NCI-H1436 (cell line): ENCODE measurements at places on chromosomes 1 and 21.

DNA sequence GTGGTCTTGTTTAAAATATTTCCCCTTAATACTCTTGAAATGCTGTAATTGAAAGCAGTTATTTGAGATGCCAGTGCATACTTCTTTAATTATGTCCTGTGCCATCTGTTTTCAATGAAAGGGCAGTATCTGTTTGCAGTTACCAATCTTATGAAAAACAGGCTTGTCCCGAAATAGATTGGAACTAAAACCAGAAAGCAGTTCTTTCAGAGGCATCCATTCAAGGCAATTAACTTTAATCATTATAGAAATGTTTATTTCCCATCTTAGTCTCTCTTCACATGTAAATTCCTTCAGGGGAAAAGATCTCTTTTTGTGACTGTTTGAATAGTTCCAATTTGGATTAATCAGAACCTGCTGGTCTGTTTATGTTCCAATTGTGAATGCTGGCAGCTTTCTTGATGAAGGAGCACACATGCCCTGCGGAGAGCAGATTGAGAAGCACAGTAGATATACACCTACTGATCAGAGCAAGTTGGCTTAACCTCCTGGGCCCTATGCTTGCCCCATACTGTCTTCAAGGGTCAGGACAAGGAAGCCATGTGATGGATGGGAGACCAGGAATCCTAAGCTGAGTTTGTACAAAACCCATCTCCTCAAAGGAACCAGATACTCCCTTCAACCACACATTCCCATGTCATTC lies 41.6 kb upstream of the MROH9 start:
- DNase-seq: no peak

DNA sequence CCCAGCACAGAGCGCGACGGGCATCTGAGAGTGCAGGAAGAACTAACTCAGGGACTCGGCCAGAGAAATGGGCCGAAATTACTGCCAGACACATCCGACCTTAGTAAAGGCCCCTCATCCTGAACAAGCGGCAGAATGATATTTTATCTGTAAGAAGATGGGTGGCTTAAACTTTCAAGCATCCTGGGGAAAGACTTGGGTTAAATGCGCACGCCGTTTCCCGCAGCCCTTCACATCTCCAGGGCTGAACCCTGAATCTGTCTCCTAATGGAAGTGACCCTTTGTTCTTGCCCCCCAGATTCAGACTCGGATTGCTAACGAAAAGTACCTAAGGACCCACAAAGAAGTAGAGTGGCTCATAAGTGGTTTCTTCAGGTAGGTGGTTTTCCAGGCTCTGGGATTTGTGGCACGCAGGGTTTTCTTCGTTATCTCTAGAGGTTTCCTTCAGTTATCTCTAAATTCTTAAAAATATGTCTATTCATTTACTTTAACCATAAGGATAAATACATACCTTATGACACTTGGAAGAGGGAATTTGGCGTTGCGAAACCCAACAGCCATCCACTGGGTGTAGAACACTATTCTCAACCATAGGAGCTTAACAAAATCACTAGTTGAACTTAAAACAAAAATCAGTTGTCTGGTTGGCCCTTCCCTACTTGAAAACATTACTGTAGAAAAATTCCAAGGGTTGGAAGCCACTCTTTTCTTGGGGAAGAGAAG lies 627 bp downstream of the RIIAD1 start:
- no peak for DNase-seq

- DNase-seq: no peak
These were observed 145.1 kb downstream of the CSMD2 start for GRCh38 chr1:34019741-34020552.

- DNase-seq: no peak
These were observed 14.1 kb upstream of the MYOG start for GRCh38 chr1:203099805-203100515.

GRCh38 chr1:198534548-198535418 lies 5.7 kb downstream of the ATP6V1G3 start:
- DNase-seq: no peak

- no peak for DNase-seq
These were observed 25.1 kb downstream of the C1orf116 start for GRCh38 chr1:207007352-207008033.

DNA sequence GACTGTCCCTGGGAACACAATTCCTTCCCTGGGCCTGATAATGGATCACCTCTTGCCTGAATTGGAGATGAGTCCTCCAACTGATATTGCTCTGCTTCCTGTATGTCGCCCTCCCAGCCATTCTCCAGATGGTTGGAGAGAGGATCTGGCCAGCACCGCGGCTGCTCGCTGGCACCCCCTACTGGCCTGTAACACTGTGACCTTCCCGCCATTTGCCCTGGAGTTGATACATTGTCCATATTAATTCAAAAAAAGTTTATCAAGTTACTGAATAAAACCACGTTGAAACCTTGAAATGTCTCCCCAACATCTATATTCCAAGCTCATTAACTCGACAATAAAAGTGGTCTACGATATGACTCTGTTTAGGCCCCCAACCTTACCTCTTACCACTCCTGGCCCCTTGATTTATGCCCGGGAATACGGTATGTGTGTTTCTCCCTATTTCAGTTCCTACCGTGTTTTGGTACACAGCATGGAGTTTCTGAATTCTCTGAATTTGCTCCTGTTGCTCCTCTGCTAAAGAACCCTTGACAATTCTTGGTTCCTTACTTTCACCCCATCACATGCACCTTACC lies 241.8 kb upstream of the KIAA0040 start:
- no peak for DNase-seq

DNA sequence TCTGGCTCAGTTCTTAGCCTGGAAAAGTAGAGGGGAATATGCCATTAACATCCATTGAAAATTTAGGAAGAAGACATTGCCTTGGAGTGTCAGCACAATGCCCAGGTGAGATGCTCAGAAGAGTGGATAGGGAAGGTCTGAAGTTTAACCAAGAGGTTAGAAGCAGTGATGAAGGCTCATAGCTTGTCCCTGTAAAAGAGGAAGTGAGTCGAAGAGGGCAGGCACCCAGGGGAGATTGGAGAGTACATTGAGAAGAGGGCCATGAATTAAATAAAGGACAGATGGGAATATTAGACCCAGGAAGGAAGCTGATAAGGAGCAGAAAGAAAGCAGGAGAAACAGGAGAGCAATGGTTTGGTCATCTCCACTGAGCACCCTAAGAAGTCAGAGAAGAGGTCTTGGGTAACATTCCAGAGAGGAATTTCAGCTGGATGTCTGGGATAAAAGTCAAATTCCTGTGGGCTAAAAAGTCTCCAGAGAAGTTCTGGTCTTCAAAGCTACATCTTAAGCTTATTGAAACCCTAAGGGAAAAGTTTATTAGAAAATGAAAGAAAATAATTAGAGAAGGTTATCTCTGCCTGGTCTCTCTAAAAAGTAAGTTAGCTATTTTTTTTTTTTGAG lies 17.3 kb downstream of the C8B start:
- no peak for DNase-seq

DNA sequence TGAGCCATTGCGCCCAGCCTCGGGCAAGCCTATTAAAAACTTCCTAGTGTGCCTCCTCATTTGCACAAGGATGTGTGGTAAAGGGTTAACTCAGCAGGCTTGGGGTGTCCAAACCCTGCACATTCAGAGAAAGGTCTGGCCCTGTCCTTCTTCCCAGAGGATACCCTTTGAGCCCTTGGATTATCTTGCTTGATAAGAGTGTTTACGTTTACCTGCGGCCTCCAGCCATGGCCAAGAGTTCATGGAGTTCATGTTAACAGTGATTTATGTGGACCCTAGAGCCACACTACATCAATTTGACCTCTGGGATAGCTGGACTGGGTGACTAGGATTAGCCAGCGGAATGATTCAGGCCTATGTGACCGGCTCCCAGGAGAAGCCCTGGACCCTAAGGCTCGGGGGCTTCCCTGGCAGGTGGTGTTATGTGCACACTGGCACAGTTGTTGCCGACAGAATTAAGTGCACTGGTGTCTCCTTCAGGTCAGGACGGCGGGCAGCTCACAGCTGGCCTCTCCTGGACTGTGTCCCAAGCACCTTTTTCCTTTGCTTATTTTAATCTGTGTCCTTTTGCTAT lies 7.7 kb upstream of the TCP10L start:
- no peak for DNase-seq

DNA sequence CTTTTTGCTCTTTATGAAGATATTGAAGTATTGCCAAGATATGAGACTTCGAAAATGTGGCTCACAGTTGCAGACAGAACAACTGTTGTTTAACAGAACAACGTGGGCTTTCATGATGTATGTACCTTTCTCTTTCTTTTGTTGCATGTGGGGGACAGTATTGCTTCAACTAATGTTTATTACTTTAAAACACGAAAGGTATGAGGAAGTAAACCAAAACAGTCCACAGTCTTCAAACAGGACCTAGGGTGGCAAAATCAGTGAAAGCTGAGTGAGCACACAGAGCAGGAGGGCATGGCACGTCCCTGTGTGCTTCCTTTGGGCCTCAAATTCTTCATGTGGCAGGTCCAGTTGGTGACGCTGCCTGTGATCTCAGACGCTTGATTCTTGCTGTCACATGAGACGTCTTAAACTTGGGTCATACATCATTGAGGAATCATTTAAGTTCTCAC lies 7.8 kb upstream of the CHAF1B start:
- DNase-seq: no peak

DNA sequence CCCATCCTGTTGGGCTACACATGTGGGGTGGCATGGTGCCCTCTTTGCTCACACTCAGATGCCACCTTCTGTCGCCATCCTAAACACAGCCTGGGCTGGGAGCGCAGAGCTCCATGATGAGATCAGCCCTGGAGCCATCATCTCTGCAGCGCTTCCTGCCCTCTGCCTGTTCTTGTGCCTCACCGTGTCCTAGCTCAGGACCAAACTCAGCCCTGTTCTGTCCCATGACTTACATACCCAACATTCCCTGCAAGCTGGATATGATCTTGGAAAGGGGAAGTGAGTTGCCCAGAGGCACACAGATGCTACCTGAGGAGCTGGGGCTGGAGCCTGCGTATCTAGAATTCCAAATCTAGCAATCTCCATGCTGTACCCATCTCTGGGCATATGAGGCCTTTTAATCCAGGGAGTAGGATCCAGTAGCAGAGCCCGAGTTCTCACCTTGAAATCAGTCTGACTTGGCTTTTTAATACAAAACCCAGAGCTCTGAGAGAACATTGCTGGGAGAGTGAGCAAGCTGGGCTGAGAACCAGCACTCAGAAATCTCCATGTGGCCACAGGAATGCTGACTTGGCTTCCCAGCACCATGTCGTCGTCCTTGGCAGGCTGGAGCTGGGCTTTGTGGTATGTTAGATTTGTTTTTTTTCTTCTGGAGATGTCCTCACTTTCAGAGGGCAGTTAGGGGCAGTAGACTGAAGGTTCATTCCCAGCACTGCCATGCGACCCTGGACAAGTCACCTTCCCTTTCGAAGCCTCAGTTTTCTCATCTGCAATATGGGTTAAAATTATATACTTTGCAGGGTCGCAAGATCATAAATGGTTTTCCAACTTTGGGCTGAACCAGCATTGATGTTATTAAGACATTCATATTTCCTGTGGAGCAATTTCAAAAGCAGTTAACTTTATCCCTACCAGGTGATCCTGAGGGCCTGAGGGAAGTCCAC lies 2.6 kb downstream of the ALPL start:
- DNase-seq: no peak

DNA sequence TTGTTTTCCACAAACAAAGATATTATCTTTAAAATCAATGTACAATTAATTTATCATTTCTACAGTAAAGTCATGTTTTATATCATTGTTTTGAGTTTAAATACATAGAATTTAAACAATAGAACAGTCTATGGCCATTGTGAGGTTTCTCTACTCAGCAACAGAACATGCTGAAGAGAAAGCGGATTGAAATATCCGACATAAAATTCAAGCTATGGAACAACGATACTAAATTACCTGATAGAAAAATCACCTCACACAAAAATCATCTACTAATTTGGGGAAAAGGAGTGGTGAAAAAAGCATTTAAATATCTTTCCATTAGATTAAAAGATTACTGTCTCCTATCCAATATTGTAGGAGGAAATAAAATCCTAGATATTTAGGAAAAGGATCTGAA lies 12.6 kb downstream of the CDKN2C start:
- no peak for DNase-seq

DNA sequence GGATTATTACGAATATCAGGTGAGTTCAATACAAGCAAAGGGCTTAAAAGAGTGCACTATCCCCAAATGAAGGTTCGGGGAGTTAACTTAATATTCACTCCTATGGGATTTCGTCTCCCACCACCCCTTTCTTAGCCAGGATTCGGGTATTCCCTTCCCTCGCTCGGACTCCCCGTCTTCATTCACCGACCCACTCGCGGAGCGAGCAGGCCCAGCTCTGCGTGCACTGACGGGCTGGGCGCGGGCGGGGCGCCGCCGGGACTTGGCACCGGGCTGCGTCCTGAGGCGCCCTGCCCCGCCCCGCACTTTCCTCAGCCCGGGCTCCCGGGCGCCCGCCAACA lies 7.7 kb upstream of the MPZL1 start:
- DNase-seq: peak; percentile 70

- no peak for DNase-seq
These were observed 172.6 kb downstream of the PLA2G4A start for GRCh38 chr1:187001198-187001889.

- DNase-seq: no peak
These were observed 222.6 kb downstream of the COL24A1 start for GRCh38 chr1:85933961-85934360.

GRCh38 chr1:21823206-21823979 lies 11.3 kb downstream of the LDLRAD2 start:
- DNase-seq: no peak

- no peak for DNase-seq
These were observed 26.1 kb upstream of the LAMC2 start for GRCh38 chr1:183159960-183160359.

GRCh38 chr1:43363283-43363934 lies 4.4 kb downstream of the ELOVL1 start:
- no peak for DNase-seq

DNA sequence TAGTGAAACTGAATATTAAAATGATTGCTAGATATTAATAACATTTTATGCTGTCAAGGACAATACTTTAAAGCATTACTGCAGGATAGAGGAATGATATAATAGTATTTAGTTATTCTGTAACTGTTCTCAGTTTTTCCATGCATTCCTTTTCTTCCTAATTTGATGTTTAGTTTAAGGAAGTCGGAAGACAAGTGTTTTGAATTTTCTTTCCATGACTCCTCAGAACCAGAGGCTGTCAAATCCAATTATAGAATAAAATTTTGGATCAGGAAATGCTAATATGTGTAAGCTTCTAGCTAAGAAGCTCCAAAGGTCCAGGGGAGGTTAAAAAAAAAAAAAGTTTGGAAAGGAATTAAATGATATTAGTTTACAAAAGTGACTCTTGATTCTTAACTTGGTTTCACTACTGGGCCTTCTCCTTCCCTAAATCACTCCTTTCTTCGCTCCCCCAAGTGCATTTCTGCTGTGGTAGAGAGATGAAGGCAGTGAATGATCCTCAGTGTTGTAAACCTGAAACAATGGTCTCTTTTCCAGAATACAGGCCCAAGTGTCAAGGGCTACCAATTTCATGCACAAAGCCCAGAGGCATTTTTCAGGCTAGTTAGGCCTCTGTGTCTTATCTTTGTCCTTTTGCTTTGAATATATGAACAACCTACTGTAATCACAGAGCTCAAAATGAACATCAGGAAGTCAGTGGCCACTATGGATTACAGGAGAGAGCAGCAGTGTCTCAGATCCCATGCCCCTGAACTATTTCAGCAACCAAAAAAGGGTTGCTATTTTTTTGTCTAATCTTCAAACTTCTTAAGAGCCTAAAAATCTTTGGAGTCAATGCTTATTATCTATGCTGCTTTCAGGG lies 6.2 kb downstream of the ADSS2 start:
- no peak for DNase-seq

- no peak for DNase-seq
These were observed 408.7 kb downstream of the NUF2 start for GRCh38 chr1:163730411-163730821.
